ENCODE measurements at places on chromosomes 7 and 10. TPM values are rescaled to one million over a fixed set of nuclear protein-coding genes. Genes with fewer than 3 reads are reported as not detected.

Gene TWIST1
- total RNA-seq, result not detected

GRCh38 chr10:132363376-132363775 lies 31.4 kb downstream of the LRRC27 start:
- no peak for DNase-seq

DNA sequence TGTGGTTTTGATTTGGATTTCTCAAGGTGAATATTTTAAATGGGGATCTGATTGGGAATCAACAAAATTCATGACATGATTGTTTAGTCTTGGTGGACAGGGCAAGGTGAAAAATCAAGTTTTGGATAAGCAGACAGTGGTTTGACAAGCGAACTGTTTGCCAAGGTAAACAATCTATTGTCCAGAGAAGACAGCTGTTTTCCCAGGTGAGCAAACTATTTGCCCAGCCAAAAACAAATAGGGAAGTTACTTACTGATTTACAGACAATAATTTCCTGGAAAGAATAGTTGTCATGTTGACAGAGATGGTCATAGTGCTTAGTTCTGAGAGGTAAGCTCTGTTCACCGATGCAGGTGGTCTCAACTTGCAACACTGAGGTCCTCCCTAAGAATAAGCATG lies 94.0 kb upstream of the STEAP1B start:
- DNase-seq, result no peak

Gene GLCCI1
- 1.5 TPM for total RNA-seq

DNA sequence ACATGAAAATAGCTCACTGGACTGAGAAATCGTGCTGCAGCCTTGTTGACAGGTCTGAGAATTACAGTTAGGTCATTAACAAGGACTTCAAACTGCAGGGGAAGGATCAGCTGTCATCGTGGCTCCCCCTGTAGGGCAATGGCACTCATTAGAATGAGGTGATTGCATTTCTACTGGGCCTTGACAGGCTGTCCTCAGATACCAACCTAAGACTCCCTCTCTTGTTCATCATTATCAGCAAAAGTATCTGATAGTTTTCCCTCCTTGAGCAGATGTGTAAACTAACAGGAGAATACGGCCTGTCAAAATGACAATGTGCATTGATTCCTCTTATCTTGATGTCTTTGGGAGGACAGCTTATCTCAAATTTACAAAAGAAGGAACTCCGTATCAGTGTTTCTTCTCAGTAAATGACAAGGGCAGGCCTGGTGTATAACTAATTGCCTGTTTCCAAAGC lies 648.5 kb upstream of the LRRN3 start:
- DNase-seq, result no peak

Gene GIMAP8
- total RNA-seq, result 0.38 TPM

- no peak for DNase-seq
Measured at GRCh38 chr7:158865462-158865922, 9.1 kb downstream of the DYNC2I1 start.

GRCh38 chr10:29426420-29426819 lies 137.6 kb downstream of the LYZL1 start:
- no peak for DNase-seq

DNA sequence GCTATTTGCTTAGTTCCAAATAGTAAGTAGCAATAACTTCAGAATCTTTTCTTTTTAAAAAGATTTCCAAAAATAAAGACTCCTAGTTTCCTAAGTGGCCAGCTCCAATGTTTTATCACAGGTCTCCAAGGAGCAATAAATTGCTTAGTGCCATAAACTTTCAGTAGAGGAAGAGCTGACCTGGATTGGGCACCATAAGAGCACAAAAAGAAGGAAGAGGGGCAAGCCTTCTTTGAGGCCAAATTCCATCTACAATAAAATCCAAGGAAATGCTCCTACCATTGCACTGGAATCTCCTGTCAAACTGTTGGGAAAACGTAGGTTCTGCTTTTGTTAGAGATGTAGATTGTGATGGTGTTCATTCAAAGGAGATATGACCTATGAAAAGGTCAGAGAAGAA lies 64.0 kb downstream of the DENND2A start:
- DNase-seq, result no peak

Gene TRIM73
- 1.7 TPM for total RNA-seq

- DNase-seq, result no peak
Measured at GRCh38 chr7:102304668-102305067, 18.0 kb downstream of the SH2B2 start.

Gene HGF
- total RNA-seq, result 4.4 TPM

DNA sequence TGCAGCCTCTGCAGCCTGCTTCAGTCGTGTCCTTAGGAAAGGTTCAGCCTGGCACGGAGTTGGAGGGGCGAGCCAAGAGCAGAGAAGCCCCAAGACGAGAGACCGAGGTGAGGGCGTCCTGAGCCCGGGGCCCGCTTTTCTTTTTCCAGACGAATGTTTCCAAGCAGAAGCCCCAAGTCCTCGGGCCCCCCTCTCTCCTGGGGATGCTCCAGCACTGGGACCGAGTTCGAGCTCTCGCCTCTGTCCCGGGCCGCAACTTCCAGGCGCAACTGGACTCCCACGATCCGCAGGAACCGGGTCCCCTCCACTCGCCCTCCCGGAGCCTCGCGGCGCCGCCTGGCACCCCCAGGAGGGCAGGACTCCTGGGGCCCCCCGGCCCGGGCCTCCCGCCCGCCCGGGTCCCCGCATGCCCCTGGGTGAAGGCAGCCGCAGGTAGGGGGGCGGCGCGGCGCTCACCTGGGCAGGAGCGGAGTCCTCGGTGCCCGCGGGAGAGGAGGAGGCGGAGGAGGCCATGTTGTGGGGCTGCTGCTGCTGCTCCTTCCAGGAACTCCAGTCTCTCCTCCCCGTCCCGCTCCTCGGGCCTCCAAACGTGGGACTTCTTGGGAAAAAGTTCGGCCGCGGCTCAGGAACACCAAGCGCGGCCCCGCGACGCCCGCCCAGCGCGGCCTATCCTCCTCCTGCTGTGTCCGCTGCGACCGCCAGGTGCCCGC lies 45.3 kb upstream of the CDK1 start:
- no peak for DNase-seq

DNA sequence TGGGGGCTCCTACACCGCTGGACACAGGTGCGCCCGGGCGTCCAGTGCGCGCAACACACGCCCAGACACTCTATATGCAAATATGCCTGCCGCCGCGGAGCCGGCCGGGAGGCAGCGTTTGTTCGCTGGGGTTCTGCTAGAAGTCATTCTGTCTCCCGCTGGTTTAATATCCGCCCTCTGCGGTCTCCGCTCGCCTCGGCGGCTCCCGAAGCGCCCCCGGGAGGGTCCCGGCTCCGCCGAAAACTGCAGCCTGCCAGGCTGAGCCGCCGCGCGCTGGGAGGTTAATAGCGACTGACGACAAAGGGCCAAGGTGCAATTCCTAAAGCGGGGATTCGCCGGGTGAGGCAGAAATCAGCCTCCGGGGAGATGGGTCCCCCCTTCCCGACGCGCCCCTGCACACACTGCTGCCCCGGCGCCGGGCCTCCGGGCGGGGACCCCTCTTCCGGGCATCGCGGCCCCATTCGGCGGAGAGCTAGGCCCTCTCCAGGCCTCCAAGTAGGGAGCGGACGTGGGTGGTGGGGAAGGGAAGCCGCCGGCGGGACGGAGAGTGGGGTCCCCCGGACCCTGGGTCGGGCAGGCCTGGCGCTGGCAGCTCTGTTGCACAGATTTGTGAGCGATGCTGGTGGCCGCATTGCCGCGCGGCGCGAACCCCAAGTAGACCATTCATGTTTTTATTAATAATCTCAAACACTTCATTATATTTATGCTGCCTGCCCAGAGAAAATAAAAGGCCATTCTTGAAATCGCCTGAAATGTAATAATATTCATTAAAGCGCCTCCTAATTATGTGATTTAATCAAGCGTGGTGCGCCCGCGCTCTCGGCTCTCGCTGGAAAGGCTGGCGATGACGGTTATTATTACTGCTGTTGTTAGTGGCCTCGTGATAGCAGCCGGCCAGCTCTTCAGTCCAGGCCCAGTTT lies 9.1 kb downstream of the EN2 start:
- no peak for DNase-seq

Gene PGAM2
- total RNA-seq, result 0.57 TPM

- DNase-seq, result no peak
Measured at GRCh38 chr10:69640196-69640980, 10.3 kb downstream of the FAM241B start.

GRCh38 chr10:14570800-14571199 lies 203.9 kb downstream of the FAM107B start:
- no peak for DNase-seq

Gene NSUN6
- total RNA-seq, result 5.5 TPM

Gene LIPF
- not detected for total RNA-seq

Gene SSC4D
- total RNA-seq, result not detected

DNA sequence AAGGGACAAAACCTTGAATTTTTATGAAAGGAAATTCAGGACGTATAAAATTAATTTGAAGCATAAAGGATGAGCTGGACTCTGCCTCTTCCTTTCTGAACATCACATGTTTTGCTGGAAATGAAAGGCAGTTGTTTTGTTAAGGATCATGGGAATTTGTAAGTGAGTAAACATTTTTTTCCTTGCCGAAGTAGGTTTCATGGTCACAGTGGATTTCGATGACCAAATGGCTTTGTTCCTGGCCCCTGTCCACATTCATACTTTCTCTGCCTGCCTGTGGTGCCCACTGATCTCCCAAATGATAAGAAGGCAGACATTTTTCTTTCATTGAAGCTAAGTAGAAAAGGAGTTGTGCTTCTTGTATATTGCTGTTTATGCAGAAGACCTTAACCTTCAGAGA lies 104.2 kb downstream of the ARID5B start:
- DNase-seq, result no peak

Gene IDE
- total RNA-seq, result 36.8 TPM

- DNase-seq, result no peak
Measured at GRCh38 chr7:23356726-23357125, 57.6 kb downstream of the MALSU1 start.

DNA sequence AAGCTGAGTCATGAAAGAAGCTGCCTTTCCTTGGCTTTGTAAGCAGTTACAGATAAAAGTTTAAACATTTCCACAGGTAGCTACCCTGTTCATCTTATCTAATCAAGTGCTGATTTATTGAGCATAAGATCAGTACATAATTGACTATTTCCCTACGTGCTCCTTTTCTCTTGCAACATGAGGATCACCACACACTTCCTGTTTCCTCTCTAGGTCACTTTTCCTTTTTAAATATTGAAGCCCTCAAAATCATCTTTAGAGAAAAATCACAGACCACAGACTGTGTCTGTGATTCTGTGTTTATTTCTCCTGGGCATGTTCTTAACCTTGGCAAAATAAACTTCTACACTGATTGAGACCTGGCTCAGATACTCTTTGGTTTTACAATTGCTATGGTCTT lies 69.5 kb downstream of the ZNF37A start:
- DNase-seq, result no peak

DNA sequence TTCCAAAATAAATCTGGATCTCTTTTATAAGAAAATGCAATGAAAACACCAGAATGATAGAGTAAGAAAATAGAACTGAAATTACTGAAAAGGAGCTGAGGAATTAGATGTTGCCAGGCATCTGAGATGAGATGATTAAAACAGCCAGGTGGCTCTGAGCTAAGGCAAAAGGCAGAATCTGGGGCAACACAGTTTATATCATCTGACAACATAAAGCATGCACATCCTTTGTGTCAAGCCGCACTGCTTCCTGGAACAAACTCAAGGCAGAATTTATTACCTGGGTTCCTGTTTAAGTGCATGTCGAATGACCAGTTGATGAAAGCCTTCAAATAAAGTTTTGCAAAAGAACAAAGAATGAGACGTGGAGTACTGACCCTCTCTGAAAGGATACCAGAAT lies 247.0 kb downstream of the SNX10 start:
- no peak for DNase-seq

Gene C7orf33
- total RNA-seq, result not detected

Gene RAB18
- 40.4 TPM for total RNA-seq

Gene CLRN3
- not detected for total RNA-seq

Gene GJD4
- not detected for total RNA-seq

DNA sequence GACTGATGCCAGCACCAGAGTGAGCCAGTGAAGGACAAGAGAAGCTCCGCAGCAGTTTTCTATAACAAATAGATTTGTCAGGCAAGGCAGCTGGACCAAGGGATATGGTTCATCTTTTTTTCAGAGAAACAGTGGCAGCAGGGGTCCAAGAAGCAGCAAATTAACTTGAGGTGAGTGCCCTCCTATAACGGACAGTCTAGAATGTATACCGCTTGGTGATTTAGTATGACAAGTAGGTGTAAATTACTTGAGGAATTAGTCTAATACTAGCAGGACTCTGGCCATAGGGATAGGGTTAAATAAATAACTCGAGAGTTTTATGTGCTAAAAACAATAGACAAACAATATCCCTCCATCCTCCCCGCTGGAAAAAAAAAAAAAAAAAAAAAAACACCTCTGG lies 153.0 kb upstream of the WNT16 start:
- DNase-seq, result no peak

- no peak for DNase-seq
Measured at GRCh38 chr10:132375116-132375794, 21.7 kb upstream of the PWWP2B start.

Gene CBLL1
- total RNA-seq, result 15.4 TPM

DNA sequence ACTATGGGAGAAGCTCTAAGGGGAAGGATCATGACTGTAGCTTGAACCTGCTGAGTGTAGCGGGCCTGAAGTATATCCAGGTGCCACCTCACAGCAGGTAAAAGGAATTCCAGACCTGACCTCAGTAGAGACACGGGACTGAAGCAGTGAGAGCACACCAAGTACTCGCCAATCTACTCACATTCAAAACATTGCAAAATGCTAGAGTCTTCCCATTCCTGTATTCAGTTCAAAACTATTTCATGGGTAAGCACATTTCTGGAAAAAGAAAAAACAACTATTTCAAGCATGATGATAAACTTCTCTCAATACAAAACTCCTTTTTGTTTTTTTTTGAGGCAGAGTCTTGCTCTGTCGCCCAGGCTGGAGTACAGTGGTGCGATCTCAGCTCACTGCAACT lies 121.9 kb upstream of the AUTS2 start:
- no peak for DNase-seq

Gene FAM237B
- not detected for total RNA-seq

Gene SYT15B
- total RNA-seq, result 2.0 TPM

DNA sequence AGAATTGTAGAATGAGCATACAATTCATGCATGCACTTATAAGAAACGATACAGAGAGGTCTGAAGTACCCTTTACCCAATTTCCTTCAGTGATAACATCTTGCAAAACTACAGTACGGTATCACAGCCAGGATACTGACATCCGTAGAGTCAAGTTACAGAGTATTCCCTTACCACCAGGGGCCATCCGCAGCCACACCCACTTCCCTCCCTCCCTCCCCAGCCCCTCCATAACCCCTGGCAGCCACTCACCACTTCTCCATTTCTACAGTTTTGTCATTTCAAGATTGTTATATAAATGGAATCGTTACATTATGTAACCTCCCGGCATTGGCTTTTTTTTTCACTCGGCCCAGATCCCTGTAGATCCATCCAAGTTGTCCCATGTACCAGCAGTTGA lies 113.6 kb upstream of the RET start:
- no peak for DNase-seq

- DNase-seq, result no peak
Measured at GRCh38 chr10:33669904-33670303, 335.4 kb upstream of the NRP1 start.

- DNase-seq, result no peak
Measured at GRCh38 chr10:87505366-87506111, 846 bp downstream of the MINPP1 start.

Gene FAM24B
- 4.2 TPM for total RNA-seq

GRCh38 chr7:604001-604883 lies 84.6 kb upstream of the PDGFA start:
- peak; percentile 54 for DNase-seq

GRCh38 chr10:32111585-32111984 lies 55.4 kb upstream of the KIF5B start:
- no peak for DNase-seq

- no peak for DNase-seq
Measured at GRCh38 chr7:1234881-1235500, 2.3 kb downstream of the UNCX start.

GRCh38 chr7:41107938-41108448 lies 594.9 kb downstream of the INHBA start:
- DNase-seq, result no peak

Gene PLAC9
- total RNA-seq, result 2.7 TPM
